ENCODE measurements at places on chromosomes 11 and 22.
A peak's percentile ranks its signal among the peaks of the same experiment; 100 is the strongest.

DNA sequence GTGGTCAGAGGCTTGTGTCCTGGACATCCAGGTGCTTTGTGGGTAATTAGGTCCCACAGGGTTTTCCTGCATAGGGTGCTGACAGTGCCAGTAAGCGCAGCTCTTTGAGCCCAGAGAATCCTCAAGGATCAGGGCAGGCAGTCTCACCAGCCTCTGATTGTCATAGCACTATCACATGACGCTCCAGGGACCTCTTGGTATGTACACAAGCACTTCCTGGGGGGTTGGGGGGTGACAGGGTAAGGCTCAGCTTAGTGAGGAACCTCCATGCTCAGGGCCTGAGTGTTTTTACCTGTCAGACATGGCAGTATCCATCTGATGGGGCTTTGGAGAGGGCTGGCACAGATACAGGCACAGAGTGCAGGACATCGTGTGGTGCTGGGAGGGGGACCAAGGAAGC lies 27.9 kb upstream of the SUSD2 start:
- peak; percentile 51 for DNase-seq

DNA sequence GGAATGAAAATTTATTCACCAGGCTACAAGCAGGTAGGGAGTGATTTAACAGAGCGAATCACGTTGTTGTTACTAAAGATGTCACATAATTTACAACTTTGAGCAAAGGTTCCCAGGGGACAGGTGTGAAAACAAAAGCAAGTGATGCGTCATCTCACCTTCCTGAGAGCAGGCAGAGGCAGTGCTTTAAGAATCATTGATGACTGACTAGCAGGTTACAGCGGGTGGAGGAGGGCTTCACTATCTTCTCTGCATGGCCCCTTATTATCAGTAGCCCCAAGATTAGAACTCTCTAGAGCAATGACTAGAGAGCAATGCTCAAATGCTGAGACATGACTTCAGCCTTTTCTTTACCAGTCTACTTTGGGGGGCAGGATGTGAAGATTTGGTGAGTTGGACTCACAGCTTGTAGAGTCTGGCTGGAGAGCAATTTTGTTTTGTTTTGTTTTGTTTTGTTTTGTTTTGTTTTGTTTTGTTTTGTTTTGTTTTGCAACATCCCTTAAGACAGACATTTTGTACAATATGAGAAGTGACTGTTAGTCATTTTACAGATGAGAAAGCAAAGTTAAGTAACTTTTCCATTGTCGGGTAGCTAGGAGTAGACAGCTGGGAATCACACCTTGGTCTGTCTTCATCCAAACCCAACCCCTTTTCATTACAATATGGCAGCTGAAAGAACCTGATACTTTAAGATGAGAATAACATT lies 84.8 kb downstream of the SLC1A2 start:
- DNase-seq, result peak; percentile 33

GRCh38 chr22:22925805-22926369 lies 38.3 kb downstream of the IGLL5 start:
- DNase-seq, result no peak

DNA sequence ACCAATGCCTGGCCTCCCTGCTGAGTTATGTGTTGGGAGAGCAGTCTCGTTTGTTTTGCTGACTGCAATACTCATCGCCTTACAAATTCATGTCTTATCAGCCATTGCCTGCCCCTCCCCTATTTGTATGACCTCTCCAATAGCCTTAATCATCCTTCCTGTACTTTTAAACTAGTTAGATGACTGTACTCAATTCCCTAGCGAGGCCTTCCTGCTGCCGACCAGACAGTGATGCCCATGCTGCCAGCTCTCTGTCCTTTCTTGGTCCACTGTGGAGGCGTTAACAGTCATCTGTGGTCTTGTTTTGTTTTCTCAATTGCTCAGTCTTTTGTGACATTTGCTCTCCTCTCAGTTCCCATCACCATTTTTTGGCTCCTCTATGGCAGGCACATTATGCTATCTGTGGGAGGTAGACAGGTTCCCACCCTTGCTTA lies 20.3 kb upstream of the YPEL1 start:
- no peak for DNase-seq

- no peak for DNase-seq
Measured at GRCh38 chr22:23177197-23177596, 3.1 kb upstream of the BCR start.

DNA sequence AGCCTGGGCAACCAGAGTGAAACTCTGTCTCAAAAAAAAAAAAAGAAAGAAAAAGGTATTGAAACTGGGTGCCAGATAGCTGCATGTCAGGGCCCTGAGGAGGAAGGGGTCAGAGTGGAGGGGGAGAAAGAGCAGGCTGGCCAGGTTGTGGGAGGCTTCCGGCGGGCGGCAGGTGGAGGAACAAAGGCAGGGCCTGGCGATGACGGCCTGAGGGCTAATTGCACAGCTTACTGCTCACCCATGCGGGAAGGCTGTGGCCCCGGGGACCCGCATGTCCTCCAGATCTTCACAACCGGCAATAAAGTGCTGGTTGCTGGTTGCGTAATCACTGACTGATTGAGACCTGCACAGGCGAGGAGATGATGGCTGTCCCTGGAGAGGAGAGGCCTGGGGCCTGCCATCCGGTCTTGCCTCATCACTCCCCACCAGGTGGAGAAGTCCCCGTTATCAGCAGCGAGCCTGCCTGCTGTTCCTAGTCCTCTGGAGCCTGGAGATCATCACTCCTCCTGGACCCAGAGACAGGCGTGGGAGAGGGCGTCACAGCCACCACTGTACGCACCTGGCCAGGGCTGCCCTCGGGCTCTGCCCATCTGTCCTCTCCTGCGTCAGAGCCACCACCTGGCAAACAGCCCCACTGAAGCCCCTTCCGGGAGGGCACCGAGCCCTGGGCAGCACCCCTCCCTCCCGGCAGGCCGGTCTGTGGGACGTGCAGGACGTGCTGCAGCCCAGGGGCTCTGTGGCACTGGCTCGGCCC lies 18.7 kb downstream of the H19 start:
- DNase-seq, result no peak

- no peak for DNase-seq
Measured at GRCh38 chr11:122168218-122168617, 52.2 kb upstream of the BLID start.
